Heart right ventricle (tissue), 16 donors: ENCODE measurements at places on chromosomes 5 and 9.

GRCh38 chr9:81729135-81729534 is 39.8 kb upstream of the TLE1 start:
- no peak for DNase-seq

DNA sequence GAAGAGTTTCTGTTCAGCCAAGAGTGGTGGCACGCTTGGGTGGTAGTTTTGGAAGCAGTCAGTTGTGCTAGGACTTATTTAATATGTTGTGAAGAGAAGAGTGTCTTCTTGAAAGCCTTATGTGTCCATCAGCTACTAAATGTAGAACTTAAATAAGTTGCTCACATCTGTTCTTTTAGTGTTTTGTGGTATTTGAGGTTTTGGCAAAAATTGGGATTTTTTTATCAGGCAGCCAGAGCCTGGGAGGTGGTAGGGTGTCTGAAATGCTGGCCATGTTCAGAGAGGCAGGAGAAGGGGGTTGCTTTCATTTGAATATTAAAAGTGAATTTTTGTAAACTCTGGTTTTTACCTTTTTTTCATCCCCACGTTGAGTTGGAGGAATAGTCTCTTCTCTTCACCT is 24.2 kb upstream of the ZBTB34 start:
- no peak for DNase-seq

DNA sequence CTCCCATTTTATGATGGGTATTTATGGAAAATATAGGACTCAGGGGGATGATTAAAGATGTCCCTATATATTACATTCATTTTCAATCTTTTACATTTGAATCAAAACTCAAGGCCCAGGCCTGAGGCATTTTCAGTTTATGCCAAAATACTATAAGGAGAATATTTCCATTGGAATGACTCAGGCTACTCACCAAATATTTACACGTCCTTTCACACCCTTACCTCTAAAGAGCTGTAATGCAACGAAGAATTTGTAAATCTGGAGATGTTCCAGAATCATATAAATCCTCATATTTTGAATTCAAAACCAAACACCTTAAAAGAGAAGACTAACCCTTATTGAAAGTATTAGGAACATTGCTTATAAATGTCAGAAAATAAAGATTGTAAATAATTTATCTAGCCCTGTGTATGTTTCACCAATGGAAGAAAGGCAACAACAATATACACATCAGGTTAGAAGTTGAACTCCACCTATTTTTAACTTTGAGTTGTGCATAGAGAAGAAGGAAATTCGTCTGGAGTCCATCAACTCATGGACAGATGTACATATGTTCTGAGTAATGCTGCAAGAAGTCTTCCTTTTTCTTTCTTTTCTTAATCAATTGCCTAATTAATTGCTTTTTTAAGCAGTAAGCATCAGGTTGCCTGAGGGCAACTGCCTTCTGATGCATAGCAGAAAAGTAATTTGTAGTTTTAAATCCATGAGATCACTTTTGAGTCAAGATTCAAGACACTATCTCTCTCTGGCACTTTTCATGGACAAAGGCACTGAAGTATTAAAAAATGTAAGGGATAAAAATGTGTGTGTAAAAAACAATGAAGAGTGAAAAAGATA is 579.3 kb upstream of the RGMB start:
- no peak for DNase-seq

DNA sequence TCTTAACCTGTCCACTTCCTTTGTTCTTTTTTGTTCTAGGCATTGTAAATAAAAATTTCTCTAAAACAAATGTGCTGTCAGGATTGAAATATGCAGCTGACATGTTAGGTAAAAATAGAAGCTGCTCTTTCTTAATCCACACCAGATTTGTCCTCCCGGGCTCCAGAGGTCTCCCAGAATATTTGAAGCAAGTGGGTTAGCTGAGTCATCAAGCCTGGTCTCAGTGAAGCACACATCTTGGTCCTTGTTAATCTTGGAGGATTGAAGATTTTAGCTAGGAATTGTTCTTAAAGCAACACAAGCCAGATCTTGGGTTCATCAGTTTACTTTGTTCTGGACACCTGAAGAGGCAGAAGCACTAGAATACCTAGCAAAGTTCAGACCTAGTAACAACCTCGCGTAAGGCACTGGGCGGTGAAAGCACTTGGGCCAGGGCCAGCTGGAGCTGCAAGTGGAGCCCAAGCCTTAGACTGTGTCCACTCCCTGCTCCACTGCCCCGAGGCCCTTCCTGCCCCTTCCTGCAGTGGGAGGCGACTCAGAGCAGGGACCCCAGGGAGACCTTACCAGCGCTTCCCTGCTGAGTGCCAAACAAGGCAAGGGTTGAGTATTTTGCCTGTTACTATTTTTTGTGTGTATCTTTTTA is 36.5 kb downstream of the HABP4 start:
- DNase-seq: peak; percentile 75

- DNase-seq: peak; percentile 12
These were observed 40.8 kb upstream of the GNPDA1 start for GRCh38 chr5:142053426-142054151.

DNA sequence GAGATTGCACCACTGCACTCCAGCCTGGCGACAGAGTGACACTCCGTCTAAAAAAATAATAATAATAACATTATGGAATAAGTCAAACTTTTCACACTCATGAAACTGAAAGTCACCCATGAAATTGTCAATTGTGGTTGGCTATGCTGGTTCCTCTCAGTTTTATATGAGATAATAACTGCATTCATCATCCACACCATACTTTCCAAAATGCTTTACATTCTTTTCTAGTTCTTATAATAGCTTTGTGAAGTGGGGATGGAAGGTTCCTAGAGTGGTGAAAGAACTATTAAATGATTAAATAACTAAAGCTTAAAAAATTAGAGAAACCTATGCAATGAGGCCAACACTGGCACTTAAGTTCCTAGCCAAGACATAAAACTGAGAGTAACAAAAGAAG is 12.6 kb upstream of the ASPN start:
- DNase-seq: no peak

GRCh38 chr5:130605234-130605633 is 559.8 kb downstream of the HINT1 start:
- DNase-seq: no peak

DNA sequence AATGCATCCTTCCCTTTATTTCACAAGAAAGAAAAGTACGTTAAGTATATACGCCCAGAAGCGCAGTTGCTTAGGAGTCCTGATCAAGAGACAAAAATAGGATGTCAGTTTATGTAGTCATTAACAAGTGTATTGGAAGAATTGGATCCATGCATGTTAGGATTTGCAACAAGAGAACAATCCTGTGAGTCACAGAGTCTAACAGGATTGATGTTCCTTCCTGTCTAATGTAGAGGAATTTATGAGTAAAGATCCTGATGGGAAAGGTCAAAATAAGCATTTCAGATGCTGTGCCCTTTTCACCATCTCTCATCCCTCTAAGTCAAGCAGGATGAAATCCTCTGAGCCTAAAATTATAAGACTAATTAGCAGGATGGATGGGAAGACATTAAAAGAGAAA is 406.0 kb upstream of the GRIA1 start:
- no peak for DNase-seq

- DNase-seq: no peak
These were observed 97.7 kb downstream of the ASTN2 start for GRCh38 chr9:117317192-117317591.

- DNase-seq: no peak
These were observed 11.1 kb upstream of the NKX2-5 start for GRCh38 chr5:173246135-173246495.

- DNase-seq: no peak
These were observed 29.5 kb downstream of the C5orf15 start for GRCh38 chr5:133938929-133939328.

DNA sequence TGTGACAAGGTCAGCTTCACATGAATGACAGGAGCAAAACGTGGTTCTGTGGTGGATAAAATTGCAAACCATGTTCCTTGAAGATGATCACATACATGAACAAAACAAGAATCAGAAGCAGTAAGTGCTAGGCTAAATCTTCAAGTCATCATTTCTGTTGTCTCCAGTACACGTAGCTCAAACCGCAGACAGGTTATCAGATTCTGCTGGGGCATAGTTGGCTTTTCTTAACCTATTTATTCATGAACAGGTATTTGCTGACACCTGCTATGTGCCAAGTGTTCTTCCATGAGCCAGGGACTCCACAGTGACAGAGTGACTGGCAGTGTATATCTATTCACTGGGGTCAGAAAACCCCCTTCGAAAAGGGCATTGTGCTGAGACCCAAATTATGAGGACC is 20.8 kb downstream of the MFAP3 start:
- no peak for DNase-seq

DNA sequence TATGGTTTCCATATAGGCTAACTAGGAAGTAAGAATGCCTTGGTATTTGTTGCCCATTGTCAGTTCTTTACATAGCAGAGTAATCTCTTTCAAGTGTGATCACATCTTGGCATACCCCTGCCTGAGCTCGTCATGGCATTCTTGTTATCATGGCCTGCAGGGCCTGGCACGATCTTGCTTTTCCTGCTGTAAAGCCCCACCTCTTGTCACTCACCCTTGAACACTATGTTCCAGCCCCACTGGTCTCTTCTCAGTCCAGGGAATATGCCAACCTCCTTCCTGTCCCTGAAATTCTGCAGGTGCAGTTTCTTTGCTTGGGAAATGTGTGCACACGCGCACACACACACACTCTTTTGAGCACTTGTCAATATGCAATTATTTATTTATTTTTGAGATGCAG is 250.2 kb upstream of the DMRT1 start:
- peak; percentile 55 for DNase-seq

- peak; percentile 9 for DNase-seq
These were observed 77.5 kb upstream of the IFNE start for GRCh38 chr9:21559402-21560280.

GRCh38 chr5:107337281-107337680 is 333.5 kb downstream of the EFNA5 start:
- no peak for DNase-seq

DNA sequence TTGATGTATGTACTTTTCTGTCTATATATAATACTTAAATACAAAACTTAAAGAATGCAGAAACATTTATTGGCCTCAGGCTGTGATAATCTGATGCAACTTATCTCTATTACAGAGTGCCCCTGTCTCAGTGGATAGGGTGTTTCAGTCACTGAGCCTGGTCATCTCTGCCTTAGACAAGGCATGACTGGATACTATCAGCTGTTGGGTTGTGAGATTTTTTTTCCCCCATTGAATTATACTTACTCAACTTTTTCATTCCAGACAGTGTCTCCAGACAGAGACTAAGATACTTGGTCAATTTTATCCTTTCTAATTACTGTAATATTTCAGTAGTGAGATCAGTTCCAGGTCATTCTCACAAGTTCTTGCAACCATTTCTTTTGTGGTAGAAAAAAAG is 26.7 kb downstream of the XRCC4 start:
- no peak for DNase-seq

DNA sequence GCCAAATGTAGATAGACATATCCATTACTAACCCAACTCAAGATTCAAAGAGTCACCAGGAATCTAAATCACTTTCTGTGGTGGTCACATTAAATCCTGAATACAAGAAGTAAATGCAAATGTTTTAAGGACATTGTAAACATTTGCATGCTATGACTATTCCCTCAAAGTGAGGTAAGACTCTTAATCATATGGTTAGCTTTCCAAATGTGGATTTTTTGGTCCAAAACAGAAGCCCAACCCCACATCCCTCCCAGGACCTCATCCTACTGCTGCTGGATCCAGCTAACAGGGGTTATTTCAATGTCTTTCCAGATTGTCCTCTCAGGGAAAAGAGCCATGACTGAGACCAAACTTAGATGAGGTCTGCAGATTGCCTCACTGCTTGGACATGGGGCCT is 228.1 kb upstream of the PANK3 start:
- DNase-seq: no peak

DNA sequence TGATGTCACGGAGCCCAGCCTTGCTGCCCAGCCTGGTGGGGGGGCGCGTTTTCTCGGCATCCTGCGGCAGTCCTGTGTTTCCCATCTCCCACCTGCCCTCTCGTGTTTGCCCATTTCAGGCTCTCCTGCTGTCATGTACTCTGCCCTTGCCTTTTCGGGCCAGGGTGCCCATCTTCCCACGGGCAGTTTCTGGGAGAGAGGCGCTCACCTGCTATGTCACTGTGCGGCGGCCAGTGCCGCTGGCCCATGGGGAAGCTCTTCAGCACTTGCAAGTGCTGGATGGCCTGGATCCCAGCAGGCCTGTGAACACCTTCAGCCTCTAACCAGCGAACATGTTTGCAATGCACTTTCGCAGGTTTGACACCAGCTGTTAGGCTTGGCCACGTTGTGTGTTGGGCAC is 33.5 kb downstream of the SRD5A1 start:
- DNase-seq: no peak

DNA sequence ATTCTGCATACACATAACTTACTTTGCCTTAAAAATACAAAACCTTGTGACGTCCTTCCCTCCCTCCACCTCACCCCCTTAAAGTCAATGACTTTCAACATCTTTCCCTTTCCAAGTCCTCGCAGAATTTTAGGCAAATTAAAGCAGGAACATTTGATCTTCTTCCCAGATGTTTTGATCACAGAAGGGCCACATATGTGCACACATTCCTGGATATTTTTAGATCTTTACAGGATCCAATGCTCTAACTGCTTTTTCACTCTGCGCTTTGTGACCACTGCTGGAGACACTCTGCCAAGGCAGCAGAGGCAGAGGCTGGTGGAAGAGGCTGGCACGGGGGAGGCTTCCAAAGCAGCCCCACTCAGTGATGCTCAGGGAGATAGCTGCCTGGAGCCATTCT is 130.7 kb downstream of the SEC61B start:
- DNase-seq: no peak

- DNase-seq: no peak
These were observed 5.9 kb downstream of the NFIL3 start for GRCh38 chr9:91417602-91418214.

DNA sequence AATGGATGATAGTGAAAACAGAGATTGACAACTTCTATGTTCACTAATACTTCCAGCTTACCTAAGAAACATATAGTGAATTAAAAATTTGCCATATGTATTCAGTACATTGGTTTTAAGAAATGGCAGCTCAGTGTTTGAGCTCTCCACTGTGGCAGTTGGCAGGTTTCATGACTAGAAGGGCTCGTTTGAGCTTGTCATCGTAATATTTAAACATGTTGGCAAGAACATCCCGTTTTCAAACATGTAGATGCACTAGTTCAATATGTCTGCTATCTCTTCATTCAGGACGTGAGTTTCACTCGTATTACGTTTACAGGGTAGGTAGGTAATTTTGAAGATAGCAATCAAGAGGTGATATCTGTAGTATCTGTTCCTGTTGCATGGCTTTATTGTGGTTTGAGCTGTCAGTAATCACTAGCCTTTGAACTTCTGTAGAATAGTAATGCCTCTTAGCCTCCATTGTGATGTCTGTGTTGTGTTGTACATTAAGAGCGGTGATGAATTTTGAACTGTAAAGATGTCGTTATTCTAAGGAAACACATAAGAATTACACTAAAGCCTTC is 74.8 kb downstream of the NLN start:
- DNase-seq: no peak

DNA sequence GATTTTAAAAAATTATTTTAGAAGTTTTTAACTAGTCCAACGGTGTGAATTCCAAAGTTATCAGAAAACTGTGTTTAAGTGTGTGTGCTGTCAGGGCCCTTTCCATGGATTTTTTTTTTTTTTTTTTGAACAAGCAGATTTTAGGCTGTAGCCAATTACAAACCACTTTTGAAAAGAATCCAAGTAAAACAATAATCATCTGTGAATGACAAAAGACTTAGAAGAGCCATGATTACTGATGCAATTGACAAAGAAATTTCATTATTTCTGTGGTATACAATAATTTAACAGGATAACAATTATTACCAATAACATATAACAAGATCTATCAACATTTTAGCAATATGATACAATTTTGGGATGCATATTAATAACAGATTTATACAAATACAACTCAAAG is 16.2 kb upstream of the PAIP1 start:
- DNase-seq: no peak

- peak; percentile 64 for DNase-seq
These were observed at the start of gene PRR7 for GRCh38 chr5:177446200-177447065. TSS of gene PRR7 (plus strand) at chr5:177446814. CDS start at chr5:177455068, 8,254 bp downstream.

- peak; percentile 21 for DNase-seq
These were observed 892 bp upstream of the TNC start for GRCh38 chr9:115118879-115119218.
